ENCODE measurements at places on chromosomes 7 and 10.

- peak; percentile 51 for DNase-seq
Observed at GRCh38 chr7:24911213-24911603, 68.8 kb downstream of the OSBPL3 start.

DNA sequence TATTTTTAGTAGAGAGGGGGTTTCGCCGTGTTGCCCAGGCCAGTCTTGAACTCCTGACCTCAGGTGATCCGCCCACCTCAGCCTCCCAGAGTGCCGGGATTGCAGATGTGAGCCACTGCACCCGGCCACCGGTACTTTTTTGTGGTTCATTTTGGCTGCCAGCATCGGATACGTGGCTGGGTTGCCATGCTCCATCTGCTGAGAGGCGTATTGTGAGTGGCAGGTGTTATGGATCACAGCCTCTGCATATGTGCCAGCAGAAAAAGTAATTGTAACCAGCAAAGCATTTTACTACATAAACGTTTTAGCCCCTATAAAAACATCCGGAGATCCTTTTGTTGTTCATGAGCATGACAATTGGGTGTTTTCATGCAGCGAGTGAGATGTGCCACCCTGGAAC, 7.1 kb downstream of the FOXK1 start:
- DNase-seq: no peak

- DNase-seq: no peak
Observed at GRCh38 chr10:117184296-117184695, 13.0 kb upstream of the KCNK18 start.

- DNase-seq: no peak
Observed at GRCh38 chr10:125144693-125145623, 15.4 kb downstream of the CTBP2 start.

- DNase-seq: no peak
Observed at GRCh38 chr10:5534051-5534821, 9.5 kb downstream of the CALML3 start.

Measured in activated naive CD4-positive, alpha-beta T cell treated with anti-CD3 and anti-CD28 coated beads, Interleukin-2, amount 10 ng/mL, durations not matched to agents 7 days and 5 days (primary cell).